Central memory CD8-positive, alpha-beta T cell (primary cell): ENCODE measurements at places on chromosomes 2 and 18.

GRCh38 chr2:214034417-214034816 is 376.4 kb upstream of the VWC2L start:
- DNase-seq = no peak
- no peak overlapping the region for H3K4me3 ChIP-seq
- no peaks in the 10 kb centered on the region for H3K27me3 ChIP-seq
- H3K36me3 ChIP-seq = no peaks in the 10 kb centered on the region

GRCh38 chr2:60512062-60512622 is 41.3 kb downstream of the BCL11A start:
- no peaks in the 10 kb centered on the region for H3K4me1 ChIP-seq
- no peak overlapping the region for H3K27ac ChIP-seq
- DNase-seq = no peak
- no peak overlapping the region for H3K4me3 ChIP-seq
- no peaks in the 10 kb centered on the region for H3K36me3 ChIP-seq
- peaks cover 68% of the 10 kb centered on the region for H3K27me3 ChIP-seq

DNA sequence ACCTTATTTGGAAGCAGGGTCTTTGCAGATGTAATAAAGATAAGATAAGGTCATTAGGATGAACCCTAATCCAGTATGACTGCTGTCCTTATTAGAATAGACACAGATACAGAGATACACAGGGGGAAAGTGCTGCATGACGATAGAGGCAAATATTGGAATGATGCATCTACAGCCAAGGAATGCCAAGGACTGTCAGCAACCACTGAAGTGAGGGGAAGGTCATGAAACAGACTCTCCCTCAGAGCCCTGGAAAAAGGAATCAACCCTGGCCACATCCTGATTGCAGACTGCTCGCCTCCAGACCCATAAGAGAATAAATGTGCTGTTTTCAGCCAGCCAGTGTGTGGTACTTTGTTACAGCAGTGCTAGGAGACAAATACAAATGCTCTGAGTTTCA is 14.8 kb downstream of the TMEM237 start:
- no peak overlapping the region for H3K4me3 ChIP-seq
- DNase-seq = no peak
- H3K27ac ChIP-seq = no peak overlapping the region
- H3K4me1 ChIP-seq = no peaks in the 10 kb centered on the region

GRCh38 chr2:118047380-118047826 is 33.5 kb upstream of the CCDC93 start:
- H3K36me3 ChIP-seq = no peaks in the 10 kb centered on the region
- no peak for DNase-seq
- H3K4me1 ChIP-seq = no peaks in the 10 kb centered on the region
- H3K27ac ChIP-seq = no peak overlapping the region
- H3K27me3 ChIP-seq = peaks cover 92% of the 10 kb centered on the region
- no peak overlapping the region for H3K4me3 ChIP-seq

DNA sequence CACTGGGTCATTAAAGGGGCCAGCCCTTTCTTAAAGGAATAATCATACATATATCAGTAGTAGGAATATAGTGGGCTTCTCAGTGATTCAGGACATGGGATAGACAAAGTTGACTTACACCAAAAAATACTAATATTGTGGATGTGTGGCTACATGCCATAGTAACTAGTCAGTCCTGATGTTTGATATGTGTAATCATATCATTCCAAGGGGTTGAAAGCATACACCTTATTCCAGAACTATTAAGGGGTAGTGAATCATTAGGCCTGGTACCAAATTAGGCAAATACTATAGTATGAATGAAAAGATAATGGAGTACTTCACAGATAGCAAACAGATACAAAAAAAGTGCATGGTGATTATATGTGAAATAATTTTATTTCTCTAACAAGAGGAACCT is 814.9 kb upstream of the NRXN1 start:
- no peaks in the 10 kb centered on the region for H3K36me3 ChIP-seq
- DNase-seq = no peak
- H3K27ac ChIP-seq = no peak overlapping the region
- no peaks in the 10 kb centered on the region for H3K4me1 ChIP-seq
- no peaks in the 10 kb centered on the region for H3K27me3 ChIP-seq
- no peak overlapping the region for H3K4me3 ChIP-seq

DNA sequence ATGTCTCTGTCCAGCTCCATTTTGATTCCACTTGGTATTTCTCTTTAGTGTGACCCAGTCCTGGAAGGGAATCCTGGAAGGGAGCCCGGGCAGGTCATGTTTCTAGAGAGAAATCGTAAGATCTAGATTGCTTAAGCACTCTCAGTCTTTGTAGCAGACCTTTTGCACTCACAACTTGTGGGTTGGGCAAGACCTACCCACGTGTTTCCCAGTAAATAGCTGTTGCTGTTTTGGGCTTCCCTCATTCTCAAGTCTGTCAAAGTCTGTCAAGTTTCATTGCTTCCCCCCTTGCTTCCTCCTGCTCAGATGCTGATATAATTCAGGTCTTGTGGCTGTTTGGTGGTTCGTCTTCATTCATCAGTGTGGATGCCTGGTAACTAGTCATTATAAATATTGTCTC is 17.4 kb upstream of the NEMP2 start:
- H3K27me3 ChIP-seq = no peaks in the 10 kb centered on the region
- peak overlapping the region; percentile 86 for H3K27ac ChIP-seq
- peak; percentile 47 for DNase-seq

DNA sequence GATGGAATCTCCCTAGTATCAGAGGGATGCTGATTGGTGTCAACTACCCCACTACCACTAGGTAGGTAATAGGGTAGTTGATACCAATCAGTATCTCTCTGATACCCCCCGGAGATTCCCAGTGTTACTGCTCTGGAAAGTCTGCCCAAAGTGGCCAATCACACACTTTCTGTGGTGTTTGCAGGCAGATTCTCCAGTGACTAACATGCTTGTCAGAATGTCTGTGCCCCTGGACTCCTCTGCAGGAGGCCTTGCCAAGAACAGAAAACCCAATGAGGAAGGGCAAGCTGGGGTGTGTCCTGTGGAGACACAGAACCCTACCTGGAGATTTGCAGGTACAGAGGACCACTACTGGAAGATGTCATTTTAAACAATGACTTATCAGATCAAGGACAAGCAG is 135.1 kb downstream of the RIT2 start:
- no peaks in the 10 kb centered on the region for H3K4me1 ChIP-seq
- H3K4me3 ChIP-seq = no peak overlapping the region

- H3K4me1 ChIP-seq = no peaks in the 10 kb centered on the region
- H3K27ac ChIP-seq = no peak overlapping the region
- no peaks in the 10 kb centered on the region for H3K36me3 ChIP-seq
- no peak overlapping the region for H3K4me3 ChIP-seq
- DNase-seq = no peak
These were observed 44.5 kb downstream of the DNER start for GRCh38 chr2:229669841-229670240.

DNA sequence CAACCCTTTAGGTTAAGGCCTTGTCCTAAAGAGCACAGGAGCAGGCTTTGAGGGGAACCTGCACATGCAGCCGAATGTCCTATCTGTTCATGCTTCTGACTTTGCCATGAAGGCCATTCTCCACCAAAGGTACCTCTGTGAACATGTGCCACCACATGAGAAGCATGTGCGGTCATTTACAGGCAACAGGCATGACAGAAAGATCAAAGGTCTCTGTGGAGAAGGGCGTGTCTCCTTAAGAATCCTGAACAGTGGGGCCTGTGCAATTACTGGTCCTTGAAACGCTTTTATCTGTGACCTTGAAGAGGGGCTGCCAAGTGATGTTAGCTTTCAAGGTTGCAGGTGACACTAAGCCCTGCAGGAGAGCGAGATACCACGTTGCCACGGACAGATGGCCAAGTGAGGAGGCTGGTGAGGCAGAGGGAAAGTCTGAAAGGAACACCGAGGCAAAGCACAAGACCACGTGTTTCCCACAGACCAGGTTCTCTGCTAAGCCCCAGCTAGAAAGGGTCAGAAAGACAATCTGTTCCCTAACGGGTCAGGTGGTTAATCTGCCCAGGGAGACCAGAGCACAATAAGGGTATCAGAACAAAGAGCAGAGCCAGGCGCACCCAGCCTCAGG is 19.5 kb upstream of the POMC start:
- H3K36me3 ChIP-seq = no peaks in the 10 kb centered on the region
- H3K27ac ChIP-seq = no peak overlapping the region
- peaks cover 9% of the 10 kb centered on the region for H3K27me3 ChIP-seq
- no peaks in the 10 kb centered on the region for H3K4me1 ChIP-seq
- no peak for DNase-seq

GRCh38 chr2:226691255-226691654 is 108.4 kb downstream of the IRS1 start:
- no peak overlapping the region for H3K4me3 ChIP-seq
- H3K36me3 ChIP-seq = no peaks in the 10 kb centered on the region
- H3K27ac ChIP-seq = no peak overlapping the region
- no peaks in the 10 kb centered on the region for H3K4me1 ChIP-seq
- peaks cover 51% of the 10 kb centered on the region for H3K27me3 ChIP-seq
- no peak for DNase-seq

GRCh38 chr2:7726989-7727388 is 809.8 kb downstream of the RNF144A start:
- H3K4me1 ChIP-seq = peaks cover 86% of the 10 kb centered on the region
- peak overlapping the region; percentile 75 for H3K4me3 ChIP-seq
- DNase-seq = no peak

GRCh38 chr2:175838979-175839378 is 163.1 kb downstream of the LNPK start:
- H3K4me1 ChIP-seq = no peaks in the 10 kb centered on the region
- H3K4me3 ChIP-seq = no peak overlapping the region
- no peak overlapping the region for H3K27ac ChIP-seq
- peaks cover 41% of the 10 kb centered on the region for H3K27me3 ChIP-seq

- DNase-seq = no peak
- peaks cover 2% of the 10 kb centered on the region for H3K36me3 ChIP-seq
- H3K27me3 ChIP-seq = peaks cover 33% of the 10 kb centered on the region
- H3K4me3 ChIP-seq = peak overlapping the region; percentile 95
- peaks cover 27% of the 10 kb centered on the region for H3K4me1 ChIP-seq
- no peak overlapping the region for H3K27ac ChIP-seq
These were observed 3.9 kb upstream of the SPRED2 start for GRCh38 chr2:65436169-65436823.

GRCh38 chr2:240955306-240956170 is 42.9 kb upstream of the SNED1 start:
- H3K4me3 ChIP-seq = no peak overlapping the region
- H3K4me1 ChIP-seq = no peaks in the 10 kb centered on the region
- DNase-seq = no peak
- no peaks in the 10 kb centered on the region for H3K36me3 ChIP-seq

DNA sequence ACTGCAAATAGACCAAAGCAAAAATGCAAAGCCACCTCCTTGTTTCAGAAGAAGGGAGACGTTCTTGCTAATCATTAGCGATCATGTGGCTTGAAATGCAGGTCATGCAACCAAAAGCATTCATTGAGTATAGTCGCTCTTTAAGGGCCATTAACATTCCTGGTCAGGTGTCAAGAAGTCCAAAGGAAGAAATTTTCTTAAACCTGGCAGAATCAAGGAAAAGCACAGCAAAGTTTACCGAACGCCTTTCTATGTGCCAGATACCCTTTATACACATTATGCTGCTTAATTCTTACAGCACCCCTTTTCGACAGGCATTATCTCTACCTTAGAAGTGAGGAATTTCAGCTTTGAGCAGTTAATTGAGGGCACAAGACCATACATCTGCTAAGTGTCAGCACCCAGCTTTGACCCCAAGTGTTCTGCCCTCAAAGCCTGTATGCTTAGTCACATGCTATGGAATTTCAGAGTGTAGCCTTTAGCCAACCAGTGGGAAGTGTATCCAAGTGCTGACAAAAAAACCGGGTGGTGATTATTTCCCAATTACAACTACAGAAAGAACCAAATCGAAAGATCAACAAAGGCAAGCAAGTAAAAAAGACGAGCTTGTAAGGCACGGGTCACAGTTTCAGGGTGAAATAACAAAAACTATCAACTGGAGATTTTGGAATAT is 70.8 kb downstream of the EPHA4 start:
- no peaks in the 10 kb centered on the region for H3K36me3 ChIP-seq
- DNase-seq = no peak
- no peak overlapping the region for H3K4me3 ChIP-seq
- no peak overlapping the region for H3K27ac ChIP-seq
- no peaks in the 10 kb centered on the region for H3K27me3 ChIP-seq
- H3K4me1 ChIP-seq = peaks cover 11% of the 10 kb centered on the region

DNA sequence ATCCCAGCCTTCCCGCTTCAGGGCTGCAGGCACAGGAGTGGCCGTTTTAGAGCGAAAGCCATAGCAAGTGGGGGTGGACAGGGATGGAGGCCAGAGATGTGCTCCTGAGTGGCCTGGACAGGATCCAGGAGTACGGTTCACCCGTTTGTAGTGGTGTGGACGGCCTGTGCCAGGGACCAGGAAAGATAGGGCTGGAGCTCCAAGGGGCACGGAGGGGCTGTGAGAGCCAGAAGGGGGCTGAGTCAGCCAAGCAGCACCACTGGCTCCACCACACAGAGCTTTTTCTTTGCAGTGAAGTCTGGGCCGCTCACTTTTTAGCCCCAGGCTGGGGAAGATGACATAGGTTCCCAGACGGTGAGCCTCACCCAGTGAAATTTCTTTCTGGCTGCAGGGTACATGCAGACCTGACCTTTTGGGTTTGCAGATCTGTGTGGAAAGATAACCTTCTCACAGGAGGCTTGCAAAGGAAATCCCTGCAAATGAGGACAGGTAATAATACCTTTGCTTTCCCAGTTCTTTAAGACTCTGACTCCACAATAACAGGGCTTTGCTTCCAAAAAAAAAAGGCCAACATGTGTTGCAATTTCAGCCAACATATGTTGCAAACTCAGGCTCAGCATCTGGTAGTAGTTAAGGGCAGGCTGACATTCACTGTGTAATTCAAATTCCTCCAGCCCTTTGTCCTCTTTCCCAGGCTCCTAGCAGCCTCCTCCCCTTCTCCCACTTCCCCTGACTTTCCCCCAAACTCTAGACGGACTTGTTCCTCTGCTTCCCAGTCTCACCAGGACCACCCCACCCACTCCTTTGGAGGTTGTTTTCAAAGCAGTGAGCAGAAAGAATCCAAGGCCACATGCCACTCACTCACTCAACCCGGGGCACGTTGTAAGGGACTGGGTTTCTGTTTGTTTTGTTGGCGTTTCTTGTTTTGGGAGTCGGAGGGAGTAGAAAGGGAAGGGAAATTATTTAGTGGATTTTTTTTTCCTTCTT is 20.3 kb upstream of the LAPTM4A start:
- H3K4me1 ChIP-seq = no peaks in the 10 kb centered on the region
- H3K4me3 ChIP-seq = no peak overlapping the region
- H3K27ac ChIP-seq = no peak overlapping the region
- no peak for DNase-seq
- no peaks in the 10 kb centered on the region for H3K36me3 ChIP-seq
- H3K27me3 ChIP-seq = peaks cover 9% of the 10 kb centered on the region

DNA sequence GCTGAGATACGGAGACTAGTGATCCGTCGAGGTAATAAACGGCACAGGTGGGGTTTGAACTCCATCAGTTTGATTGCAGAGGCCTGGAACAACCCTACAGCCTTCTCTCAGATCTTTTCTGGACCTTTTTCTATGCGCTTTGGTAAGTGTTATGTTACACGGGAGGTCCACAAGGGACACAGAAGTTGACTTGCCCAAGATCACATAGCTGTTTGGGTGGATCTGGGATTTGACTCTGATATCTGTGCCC is 1.1 kb upstream of the DNPEP start:
- peak overlapping the region; percentile 95 for H3K27ac ChIP-seq
- no peak for DNase-seq
- H3K27me3 ChIP-seq = peaks cover 7% of the 10 kb centered on the region
- peak overlapping the region; percentile 95 for H3K4me3 ChIP-seq
- peaks cover 13% of the 10 kb centered on the region for H3K4me1 ChIP-seq
- H3K36me3 ChIP-seq = peaks cover 20% of the 10 kb centered on the region
